ENCODE measurements at places on chromosomes 1 and 21. TPM values are rescaled to one million over a fixed set of nuclear protein-coding genes. Genes with fewer than 3 reads are reported as not detected.

Gene TMEM53
- total RNA-seq = 2.2 TPM

Gene CNKSR1
- not detected for total RNA-seq

Gene GCSAML
- not detected for total RNA-seq

Gene ALX3
- total RNA-seq = not detected

Gene PRAMEF6
- total RNA-seq = not detected

Gene EYA3
- 10.6 TPM for total RNA-seq

Gene WNT3A
- not detected for total RNA-seq

Gene RIPPLY3
- total RNA-seq = not detected

Gene RGS8
- total RNA-seq = not detected

Gene SPATA17
- total RNA-seq = 0.09 TPM

Gene ACKR1
- total RNA-seq = 0.75 TPM

Data from endothelial cell of coronary artery (primary cell).